B cell (primary cell): ENCODE measurements at places on chromosomes 13 and 19. TPM values are rescaled to one million over a fixed set of nuclear protein-coding genes. Genes with fewer than 3 reads are reported as not detected.

GRCh38 chr13:43558326-43558725 lies 228.4 kb downstream of the ENOX1 start:
- DNase-seq = no peak

CDC42EP5 gene
- total RNA-seq = not detected in 2 replicates

- no peak for DNase-seq
Observed at GRCh38 chr13:62035981-62036380, 620.3 kb upstream of the PCDH20 start.

ZNF726 gene
- 5.6 and 8.3 TPM in 2 replicates for total RNA-seq

- DNase-seq = no peak
Observed at GRCh38 chr19:33953592-33953991, 156.9 kb downstream of the KCTD15 start.
